Activated T-helper 1 cell treated with anti-CD3 and anti-CD28 coated beads, Interleukin-12 subunit alpha, Interleukin-12 subunit beta, Interleukin-2, Interleukin-4 antibody, amounts not matched to agents 30 ng/mL and 10 ng/mL and 1 ng/mL, durations not matched to agents 14 hours and 24 hours and 36 hours (primary cell): ENCODE measurements at places on chromosomes 7 and 10. TPM values are rescaled to one million over a fixed set of nuclear protein-coding genes. Genes with fewer than 3 reads are reported as not detected.

- peak overlapping the region; percentile 11 for H3K4me3 ChIP-seq
- H3K4me1 ChIP-seq = peaks cover 35% of the 10 kb centered on the region
- no peak for DNase-seq
- peaks cover 2% of the 10 kb centered on the region for H3K27me3 ChIP-seq
Observed at GRCh38 chr10:30811276-30812017, 181.9 kb upstream of the LYZL2 start.

GRCh38 chr7:108246227-108246837 lies 116.2 kb upstream of the LAMB4 start:
- H3K4me3 ChIP-seq = no peak overlapping the region
- no peaks in the 10 kb centered on the region for H3K4me1 ChIP-seq
- no peak overlapping the region for H3K27ac ChIP-seq

GRCh38 chr7:47938574-47939165 lies 9.6 kb downstream of the PKD1L1 start:
- H3K4me3 ChIP-seq = no peak overlapping the region
- no peak overlapping the region for H3K27ac ChIP-seq
- H3K27me3 ChIP-seq = no peaks in the 10 kb centered on the region
- DNase-seq = no peak

DNA sequence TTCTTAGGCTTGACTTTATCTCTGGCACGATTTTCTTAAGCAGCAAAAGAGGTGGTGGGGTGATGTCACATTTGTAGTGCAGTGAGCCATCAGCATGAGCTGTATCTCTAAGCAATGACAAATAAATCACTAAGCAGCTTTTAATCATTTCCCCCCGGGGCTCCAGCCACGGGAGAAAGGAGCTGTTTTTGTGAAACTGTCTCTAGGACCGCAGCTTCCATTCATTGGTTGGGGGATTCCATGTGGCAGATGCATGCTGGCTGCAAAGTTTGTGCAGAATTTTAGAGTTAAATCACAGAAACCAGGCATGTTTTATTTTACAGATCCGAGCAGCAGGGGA lies 464 bp downstream of the KIAA1217 start:
- peak overlapping the region; percentile 83 for H3K4me3 ChIP-seq
- no peaks in the 10 kb centered on the region for H3K36me3 ChIP-seq
- peak; percentile 15 for DNase-seq
- peaks cover 39% of the 10 kb centered on the region for H3K4me1 ChIP-seq
- peaks cover 24% of the 10 kb centered on the region for H3K27me3 ChIP-seq

GRCh38 chr10:533186-533585 lies 156.3 kb downstream of the DIP2C start:
- H3K36me3 ChIP-seq = no peaks in the 10 kb centered on the region
- no peak overlapping the region for H3K4me3 ChIP-seq
- no peaks in the 10 kb centered on the region for H3K4me1 ChIP-seq

GRCh38 chr7:55017841-55018240 lies 976 bp upstream of the EGFR start:
- no peaks in the 10 kb centered on the region for H3K36me3 ChIP-seq
- no peaks in the 10 kb centered on the region for H3K4me1 ChIP-seq
- peaks cover 59% of the 10 kb centered on the region for H3K27me3 ChIP-seq

DNA sequence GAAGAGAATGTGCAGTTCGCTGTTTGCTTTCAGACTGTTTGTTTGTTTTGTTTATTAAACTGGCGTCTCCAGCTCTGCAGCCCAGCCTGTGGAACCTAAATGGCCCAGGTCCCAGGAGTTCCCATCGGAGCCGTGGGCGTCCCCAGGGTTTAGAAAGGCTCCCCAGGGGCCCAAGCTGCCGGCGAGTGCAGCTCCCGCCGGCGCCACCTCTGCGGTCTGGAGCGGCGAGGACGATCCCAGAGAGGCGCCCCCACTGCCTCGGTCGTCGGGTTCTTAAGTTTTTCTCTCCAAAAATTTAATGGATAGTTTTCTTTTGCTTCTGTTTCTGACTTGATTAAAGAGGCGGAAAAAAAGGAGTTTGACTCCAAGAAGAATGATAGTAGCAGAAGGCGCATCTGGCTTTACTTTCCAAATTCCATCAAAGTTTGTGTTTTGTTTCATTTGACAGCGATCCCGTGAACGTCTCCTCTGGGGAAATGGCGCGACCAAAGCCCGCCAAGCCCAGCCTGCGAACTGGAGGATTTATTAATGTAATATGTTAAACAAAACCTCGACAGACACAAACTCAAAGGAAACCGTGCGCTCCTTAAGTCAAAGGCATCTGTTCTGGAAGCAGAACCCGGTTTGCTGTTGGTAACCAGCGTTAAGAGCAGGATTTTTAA lies 718 bp upstream of the FZD1 start:
- no peak for DNase-seq
- H3K27ac ChIP-seq = no peak overlapping the region
- H3K27me3 ChIP-seq = peaks cover 48% of the 10 kb centered on the region
- no peaks in the 10 kb centered on the region for H3K36me3 ChIP-seq

DNA sequence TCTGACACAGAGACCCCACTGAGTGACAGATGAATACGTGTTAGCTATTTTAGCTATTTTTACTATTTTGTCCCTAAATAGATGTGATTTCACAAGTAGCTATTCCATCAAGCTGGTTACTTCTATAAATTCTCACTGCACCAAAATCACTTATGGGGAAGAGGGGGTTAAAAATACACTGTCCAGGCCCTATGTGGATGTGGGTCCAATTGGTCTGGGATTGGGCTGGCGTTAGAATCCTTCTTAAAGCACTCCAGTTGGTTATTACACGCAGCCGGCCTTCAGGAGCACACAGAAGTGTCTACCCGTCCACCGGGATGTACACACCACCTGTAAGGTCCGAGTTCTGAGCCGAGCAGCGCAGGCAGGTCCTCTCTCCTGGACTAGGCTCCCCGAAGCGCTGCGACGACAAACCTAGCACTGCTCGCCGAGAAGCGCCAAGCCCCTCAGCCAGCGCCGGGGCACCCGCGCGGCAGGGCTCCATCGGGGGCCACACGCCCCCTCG lies 222.3 kb upstream of the MKLN1 start:
- no peak for DNase-seq
- H3K4me1 ChIP-seq = peaks cover 58% of the 10 kb centered on the region
- H3K4me3 ChIP-seq = peak overlapping the region; percentile 76
- H3K27ac ChIP-seq = peak overlapping the region; percentile 26
- peaks cover 32% of the 10 kb centered on the region for H3K36me3 ChIP-seq

DNA sequence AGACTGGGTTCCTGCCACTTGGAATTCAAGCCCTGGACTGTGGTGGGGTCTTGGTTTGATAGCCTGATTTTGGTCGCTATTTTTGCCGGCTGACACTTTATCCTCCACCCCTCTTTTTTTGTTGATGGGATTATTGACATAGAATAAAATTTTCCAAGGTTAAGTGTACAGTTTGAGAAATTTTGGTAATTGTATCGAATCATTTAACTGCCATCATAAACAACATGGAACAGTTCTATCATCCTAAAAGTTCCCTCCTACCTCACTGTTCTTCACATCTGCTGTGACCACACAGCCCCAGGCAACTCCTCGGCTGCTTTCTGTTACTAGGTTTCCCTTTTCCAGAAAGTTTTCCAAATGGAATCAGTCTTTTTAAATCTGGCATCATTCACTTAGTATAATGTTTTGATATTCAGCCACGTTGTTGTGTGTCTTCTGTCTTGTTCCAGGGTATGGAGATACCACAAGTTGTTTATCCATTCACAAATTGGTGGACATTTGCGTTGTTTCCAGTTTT lies 50.6 kb upstream of the STEAP1B start:
- H3K4me1 ChIP-seq = peaks cover 20% of the 10 kb centered on the region
- peaks cover 3% of the 10 kb centered on the region for H3K36me3 ChIP-seq
- H3K4me3 ChIP-seq = no peak overlapping the region
- no peak overlapping the region for H3K27ac ChIP-seq
- no peak for DNase-seq
- H3K27me3 ChIP-seq = peaks cover 66% of the 10 kb centered on the region

GRCh38 chr10:10589540-10590303 lies 427.9 kb upstream of the CELF2 start:
- no peaks in the 10 kb centered on the region for H3K4me1 ChIP-seq
- no peak overlapping the region for H3K27ac ChIP-seq
- H3K36me3 ChIP-seq = no peaks in the 10 kb centered on the region
- DNase-seq = no peak
- no peak overlapping the region for H3K4me3 ChIP-seq
- H3K27me3 ChIP-seq = no peaks in the 10 kb centered on the region

- no peak overlapping the region for H3K4me3 ChIP-seq
- peaks cover 39% of the 10 kb centered on the region for H3K4me1 ChIP-seq
- no peak for DNase-seq
- H3K27ac ChIP-seq = peak overlapping the region; percentile 34
Observed at GRCh38 chr7:55588379-55588699, 16.0 kb upstream of the VOPP1 start.

DNA sequence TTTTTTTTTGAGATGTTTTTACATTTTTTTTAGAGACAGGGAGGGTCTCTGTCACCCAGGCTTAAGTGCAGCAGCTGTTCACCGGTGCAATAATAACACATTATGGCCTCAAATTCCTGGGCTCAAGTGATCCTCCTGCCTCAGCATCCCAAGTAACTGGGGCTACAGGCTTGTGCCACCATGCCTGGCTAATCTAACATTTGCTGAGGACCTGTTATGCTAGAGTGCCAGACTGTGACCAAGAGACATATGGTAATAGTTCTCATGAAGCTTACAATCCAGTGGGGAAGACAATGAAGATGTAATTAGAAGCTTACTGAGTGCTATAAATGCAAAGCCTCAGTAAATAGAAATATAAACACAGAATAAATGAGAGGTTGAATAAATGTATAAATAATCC lies 17.6 kb upstream of the ORC5 start:
- no peaks in the 10 kb centered on the region for H3K4me1 ChIP-seq
- H3K27ac ChIP-seq = no peak overlapping the region

GRCh38 chr10:6012121-6012905 lies 35.0 kb upstream of the IL15RA start:
- peak overlapping the region; percentile 14 for H3K27ac ChIP-seq
- DNase-seq = no peak
- H3K4me1 ChIP-seq = peaks cover 61% of the 10 kb centered on the region
- no peaks in the 10 kb centered on the region for H3K27me3 ChIP-seq
- H3K4me3 ChIP-seq = no peak overlapping the region
- peaks cover 64% of the 10 kb centered on the region for H3K36me3 ChIP-seq

DNA sequence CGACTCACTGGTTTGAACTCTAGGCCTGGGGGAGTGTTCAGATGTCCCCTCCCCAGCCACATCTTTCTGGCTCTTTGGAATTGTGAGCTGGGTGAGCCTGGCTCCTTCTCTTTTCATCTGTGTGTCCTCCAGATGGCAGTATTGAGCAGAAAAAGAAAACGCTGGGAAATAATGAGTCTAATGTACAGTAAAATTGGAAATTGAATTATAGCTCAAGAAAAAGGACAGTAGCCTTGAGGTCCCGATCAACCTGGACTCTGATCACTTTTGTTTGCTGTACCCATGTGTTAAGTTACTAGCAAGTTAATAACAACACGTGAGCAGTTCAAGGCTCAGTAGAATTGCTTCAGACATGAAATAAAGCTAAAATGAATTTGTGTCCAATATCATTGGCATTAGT lies 77.9 kb downstream of the SNX10 start:
- peaks cover 7% of the 10 kb centered on the region for H3K27me3 ChIP-seq
- peak; percentile 8 for DNase-seq
- no peak overlapping the region for H3K4me3 ChIP-seq
- H3K36me3 ChIP-seq = peaks cover 35% of the 10 kb centered on the region

GRCh38 chr7:10463701-10464100 lies 510.0 kb upstream of the PHF14 start:
- no peaks in the 10 kb centered on the region for H3K27me3 ChIP-seq
- no peak overlapping the region for H3K4me3 ChIP-seq
- DNase-seq = no peak
- no peak overlapping the region for H3K27ac ChIP-seq
- no peaks in the 10 kb centered on the region for H3K4me1 ChIP-seq

DNA sequence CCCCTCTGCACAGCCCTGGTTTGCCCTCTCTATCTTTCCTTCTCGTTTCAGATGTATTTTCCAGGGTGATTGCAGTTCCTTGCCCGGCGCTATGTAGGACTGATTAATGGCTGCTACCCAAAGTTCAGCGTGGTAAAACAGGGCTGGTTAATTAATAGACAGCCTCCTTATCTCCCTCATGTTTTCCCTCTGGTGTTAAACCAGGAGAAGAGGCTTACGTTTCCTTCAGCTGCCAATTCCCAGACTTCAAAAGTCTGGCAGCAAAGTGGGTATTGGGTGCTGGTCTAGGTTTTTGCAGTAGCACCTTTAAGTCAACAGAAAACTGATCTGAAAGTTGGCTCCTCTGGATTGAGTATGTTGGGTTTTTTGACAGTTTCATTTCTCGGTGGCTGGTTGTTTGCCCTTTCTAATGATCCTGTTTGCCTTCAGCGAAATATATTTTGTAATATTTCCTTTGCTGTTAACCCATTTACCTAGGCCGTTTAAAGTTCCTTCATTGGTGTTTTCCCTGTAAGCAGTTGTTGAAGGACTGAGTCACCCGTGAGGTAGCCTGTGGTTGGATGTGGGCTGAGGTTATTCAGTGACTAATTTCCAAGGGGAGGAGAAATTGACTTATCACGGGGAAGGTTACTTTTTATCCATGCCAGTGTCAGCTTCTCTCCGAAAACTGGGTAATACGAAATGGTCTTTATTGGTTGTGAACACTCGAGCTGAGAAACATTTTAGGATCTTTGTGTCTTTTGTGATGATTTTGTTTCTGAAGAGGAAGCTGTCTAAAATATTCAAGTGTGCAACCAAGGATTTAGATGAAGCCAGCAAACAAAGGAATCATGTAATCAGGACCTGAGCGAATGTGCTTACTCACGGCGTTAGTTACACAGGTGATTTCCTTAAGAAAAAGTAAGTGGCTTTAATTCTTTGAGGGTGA lies 257.2 kb downstream of the KIAA1217 start:
- DNase-seq = peak; percentile 61
- peak overlapping the region; percentile 79 for H3K4me3 ChIP-seq
- peak overlapping the region; percentile 77 for H3K27ac ChIP-seq
- peaks cover 61% of the 10 kb centered on the region for H3K4me1 ChIP-seq

DNA sequence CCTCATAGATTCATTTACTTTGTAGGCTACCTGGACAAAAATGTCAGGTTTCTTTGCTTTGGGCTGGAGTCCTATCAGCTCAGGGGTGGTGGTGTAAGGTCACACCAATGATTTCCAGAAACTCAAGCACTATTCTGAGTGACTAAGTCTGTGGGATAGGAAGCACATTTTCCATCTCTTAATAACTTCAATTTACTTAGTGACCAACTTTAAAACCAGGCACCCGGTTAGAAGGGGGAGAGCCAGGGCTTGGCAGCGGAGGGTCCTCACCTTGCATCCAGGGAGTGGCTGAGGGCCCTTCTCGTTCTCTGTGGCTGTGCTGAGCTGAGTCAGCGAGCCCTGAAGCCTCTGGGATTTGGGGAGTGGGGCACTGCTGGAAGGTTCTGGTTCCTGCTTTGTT lies 6.7 kb downstream of the CHST3 start:
- H3K27me3 ChIP-seq = peaks cover 12% of the 10 kb centered on the region
- H3K4me1 ChIP-seq = peaks cover 13% of the 10 kb centered on the region
- no peak overlapping the region for H3K4me3 ChIP-seq
- no peaks in the 10 kb centered on the region for H3K36me3 ChIP-seq
- no peak for DNase-seq

Gene GPR15LG
- total RNA-seq = not detected in 2 replicates

Gene COL28A1
- total RNA-seq = not detected in 2 replicates

Gene NFKB2
- total RNA-seq = 307 and 322 TPM in 2 replicates

Gene TSPAN33
- total RNA-seq = 9.5 and 9.8 TPM in 2 replicates

Gene AKR1C8
- total RNA-seq = 0.22 and 0.34 TPM in 2 replicates

Gene HDAC9
- 0.86 and 2.0 TPM in 2 replicates for total RNA-seq

Gene RNF148
- not detected in 2 replicates for total RNA-seq

Gene ZFYVE27
- 41.7 and 42.5 TPM in 2 replicates for total RNA-seq

Gene TRDMT1
- total RNA-seq = 3.3 and 4.2 TPM in 2 replicates

Gene ANXA8
- 0.12 TPM in 1 of 2 replicates, not detected in the other for total RNA-seq

Gene TAS2R5
- 0.67 and 0.98 TPM in 2 replicates for total RNA-seq

Gene BAG3
- 30.4 and 30.5 TPM in 2 replicates for total RNA-seq

Gene MMP21
- total RNA-seq = not detected in 2 replicates
